ENCODE measurements at places on chromosomes 3 and 15. TPM values are rescaled to one million over a fixed set of nuclear protein-coding genes. Genes with fewer than 3 reads are reported as not detected.

The ZNF385D gene
- total RNA-seq: not detected

The PP2D1 gene
- not detected for total RNA-seq

The GCHFR gene
- total RNA-seq: 2.4 TPM

The NT5DC2 gene
- total RNA-seq: 227 TPM

The KIF15 gene
- total RNA-seq: 5.8 TPM

The ROPN1 gene
- not detected for total RNA-seq

The SLCO2A1 gene
- not detected for total RNA-seq

The IL17RE gene
- total RNA-seq: 0.23 TPM

The RAB11A gene
- 444 TPM for total RNA-seq

The TGM5 gene
- total RNA-seq: not detected

The GABRR3 gene
- not detected for total RNA-seq

The ZWILCH gene
- total RNA-seq: 18.5 TPM

The CHDH gene
- not detected for total RNA-seq

The FOXL2NB gene
- total RNA-seq: not detected

The ZNF662 gene
- total RNA-seq: 1.1 TPM

The XIRP1 gene
- total RNA-seq: 0.05 TPM

The GUCA1C gene
- total RNA-seq: not detected

The FYTTD1 gene
- total RNA-seq: 63.8 TPM

The HCLS1 gene
- total RNA-seq: 6.5 TPM

The SPSB4 gene
- not detected for total RNA-seq

The DPPA2 gene
- total RNA-seq: not detected

The SI gene
- not detected for total RNA-seq

The UBE2E2 gene
- total RNA-seq: 39.9 TPM

The PLS1 gene
- 2.7 TPM for total RNA-seq

The HMCES gene
- 18.5 TPM for total RNA-seq

The SV2B gene
- under 0.01 TPM for total RNA-seq

The SUSD5 gene
- 1.5 TPM for total RNA-seq

The GCSAM gene
- total RNA-seq: not detected

The MINAR1 gene
- total RNA-seq: 1.8 TPM

The TXNRD3 gene
- 7.1 TPM for total RNA-seq

The ARL6 gene
- 18.1 TPM for total RNA-seq

The CLDN1 gene
- total RNA-seq: 10.4 TPM

The MOBP gene
- total RNA-seq: not detected

The BRPF1 gene
- total RNA-seq: 12.8 TPM

The STOML1 gene
- 14.6 TPM for total RNA-seq

Measured in smooth muscle cell of the umbilical artery (primary cell).